ENCODE measurements at places on chromosomes 2 and 18. TPM values are rescaled to one million over a fixed set of nuclear protein-coding genes. Genes with fewer than 3 reads are reported as not detected.
A peak's percentile ranks its signal among the peaks of the same experiment; 100 is the strongest.

Gene ITPRIPL1
- polyA plus RNA-seq, result 0.39 TPM

Gene CCDC74A
- not detected for polyA plus RNA-seq

Gene CACNB4
- 0.44 TPM for polyA plus RNA-seq

Gene LDLRAD4
- 13.5 TPM for polyA plus RNA-seq

Gene MXD1
- 122 TPM for polyA plus RNA-seq

Gene FAHD2B
- 0.39 TPM for polyA plus RNA-seq

Gene LYG2
- not detected for polyA plus RNA-seq

- no peak overlapping the region for H3K4me3 ChIP-seq
- no peak overlapping the region for H3K27ac ChIP-seq
- DNase-seq, result no peak
- no peaks in the 10 kb centered on the region for H3K4me1 ChIP-seq
- H3K36me3 ChIP-seq, result no peaks in the 10 kb centered on the region
- H3K27me3 ChIP-seq, result no peaks in the 10 kb centered on the region
Measured at GRCh38 chr2:83063511-83063910, 1395.6 kb downstream of the SUCLG1 start.

DNA sequence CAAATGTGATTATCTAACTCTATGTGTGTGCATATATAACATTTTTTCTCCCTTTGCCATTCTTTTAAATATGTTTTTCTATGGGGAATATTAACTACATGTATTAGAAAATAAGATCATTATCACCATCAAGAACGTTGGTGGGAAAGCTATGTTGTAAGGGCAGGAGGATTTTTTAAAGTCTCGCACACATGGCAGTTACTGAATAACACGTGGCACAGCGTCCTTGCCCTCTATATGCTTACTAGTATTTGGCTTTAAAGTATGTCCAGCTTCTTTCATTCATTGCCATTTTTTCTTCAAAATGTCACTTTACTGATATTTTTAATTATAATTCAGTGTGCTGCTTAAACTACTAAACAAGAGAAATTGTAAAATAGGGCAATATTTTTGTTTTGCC, 944.3 kb downstream of the SOCS6 start:
- H3K4me1 ChIP-seq, result no peaks in the 10 kb centered on the region
- H3K27me3 ChIP-seq, result no peaks in the 10 kb centered on the region
- H3K4me3 ChIP-seq, result no peak overlapping the region
- no peaks in the 10 kb centered on the region for H3K36me3 ChIP-seq
- DNase-seq, result no peak

GRCh38 chr18:32148185-32148870, 41.5 kb upstream of the MEP1B start:
- no peaks in the 10 kb centered on the region for H3K27me3 ChIP-seq
- no peak for DNase-seq
- H3K27ac ChIP-seq, result no peak overlapping the region
- H3K4me1 ChIP-seq, result no peaks in the 10 kb centered on the region

DNA sequence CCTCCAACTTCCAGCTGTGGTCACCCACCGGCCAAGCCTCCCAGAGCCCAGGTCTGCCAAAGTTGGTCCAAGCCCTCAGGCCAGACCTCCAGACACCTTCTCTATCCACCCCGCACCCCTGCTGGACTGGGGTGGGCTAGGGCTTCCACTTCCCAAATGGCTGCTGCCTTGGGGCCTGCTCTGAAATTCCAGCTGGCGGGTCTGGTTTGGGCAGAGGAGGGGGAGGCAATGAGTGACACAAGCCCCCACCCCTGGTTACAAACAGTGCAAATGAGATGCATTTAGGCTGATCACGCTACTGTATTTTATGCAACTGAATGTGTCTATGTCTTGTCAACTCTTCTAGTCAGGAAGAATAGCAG, 14.6 kb downstream of the POU3F3 start:
- H3K27me3 ChIP-seq, result peaks cover 80% of the 10 kb centered on the region
- no peaks in the 10 kb centered on the region for H3K36me3 ChIP-seq
- no peak overlapping the region for H3K4me3 ChIP-seq
- no peak for DNase-seq
- H3K4me1 ChIP-seq, result peaks cover 15% of the 10 kb centered on the region

DNA sequence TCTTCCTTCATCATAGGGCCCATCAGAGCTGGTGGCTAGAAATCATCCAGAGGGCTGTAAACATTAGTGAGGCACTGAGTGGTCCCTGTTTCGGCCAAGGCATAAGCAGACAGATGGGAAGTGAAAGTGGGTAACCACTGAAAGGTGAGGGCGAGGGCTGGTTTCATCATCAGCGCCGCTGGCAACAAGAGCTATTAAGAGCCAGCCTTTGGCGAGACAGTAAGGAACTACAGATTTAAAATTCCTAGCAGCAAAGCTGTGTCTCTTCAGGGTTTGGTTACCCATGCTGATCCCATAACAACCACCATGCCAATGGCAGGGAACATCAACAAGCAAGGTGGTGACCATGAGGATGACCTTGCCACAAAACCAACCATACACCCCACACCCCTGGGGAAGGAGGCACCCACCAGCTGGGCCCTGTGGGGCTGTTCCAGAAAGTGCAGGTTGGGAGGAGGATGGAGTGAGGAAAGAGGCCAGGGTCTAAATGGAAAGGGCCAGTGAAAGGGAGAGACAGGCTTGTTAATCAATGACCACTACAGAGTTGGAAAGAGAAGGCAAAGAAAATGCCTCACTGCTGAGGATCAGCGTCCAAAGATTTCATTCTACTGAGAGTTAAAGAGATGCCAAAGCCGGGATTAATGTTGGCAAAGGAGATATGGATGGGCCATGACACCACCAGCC, 9.0 kb upstream of the SLC20A1 start:
- no peak overlapping the region for H3K4me3 ChIP-seq
- H3K27me3 ChIP-seq, result no peaks in the 10 kb centered on the region
- no peaks in the 10 kb centered on the region for H3K36me3 ChIP-seq
- H3K27ac ChIP-seq, result no peak overlapping the region
- H3K4me1 ChIP-seq, result peaks cover 48% of the 10 kb centered on the region
- DNase-seq, result peak; percentile 42

DNA sequence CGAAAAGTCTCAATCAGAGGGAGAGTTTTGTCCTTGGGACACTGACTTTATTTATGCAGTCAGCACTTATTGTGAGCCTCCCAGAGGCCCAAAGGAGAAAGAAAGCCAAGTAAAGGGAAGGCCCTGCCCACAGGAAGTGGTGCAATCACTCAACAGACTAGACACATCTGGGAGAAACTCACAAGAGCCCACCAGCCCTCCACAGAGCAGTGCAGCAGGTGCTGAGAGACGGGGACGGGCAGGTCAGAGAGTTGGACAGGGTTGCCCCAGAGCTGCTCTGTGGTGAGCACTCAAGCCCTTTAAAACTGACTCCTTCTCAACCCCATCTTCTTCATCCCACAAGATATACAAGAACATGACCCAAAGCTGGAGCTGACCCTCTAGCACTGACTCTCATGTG, 96.0 kb downstream of the TFCP2L1 start:
- H3K4me3 ChIP-seq, result no peak overlapping the region
- no peaks in the 10 kb centered on the region for H3K36me3 ChIP-seq
- no peak overlapping the region for H3K27ac ChIP-seq
- no peaks in the 10 kb centered on the region for H3K27me3 ChIP-seq

GRCh38 chr2:13652531-13653313, 936.0 kb downstream of the TRIB2 start:
- no peaks in the 10 kb centered on the region for H3K36me3 ChIP-seq
- H3K27ac ChIP-seq, result no peak overlapping the region
- H3K4me1 ChIP-seq, result no peaks in the 10 kb centered on the region

- H3K27me3 ChIP-seq, result no peaks in the 10 kb centered on the region
- H3K27ac ChIP-seq, result no peak overlapping the region
- no peak overlapping the region for H3K4me3 ChIP-seq
- no peaks in the 10 kb centered on the region for H3K36me3 ChIP-seq
- no peak for DNase-seq
- H3K4me1 ChIP-seq, result no peaks in the 10 kb centered on the region
Measured at GRCh38 chr18:77635858-77636257, 386.2 kb downstream of the GALR1 start.

DNA sequence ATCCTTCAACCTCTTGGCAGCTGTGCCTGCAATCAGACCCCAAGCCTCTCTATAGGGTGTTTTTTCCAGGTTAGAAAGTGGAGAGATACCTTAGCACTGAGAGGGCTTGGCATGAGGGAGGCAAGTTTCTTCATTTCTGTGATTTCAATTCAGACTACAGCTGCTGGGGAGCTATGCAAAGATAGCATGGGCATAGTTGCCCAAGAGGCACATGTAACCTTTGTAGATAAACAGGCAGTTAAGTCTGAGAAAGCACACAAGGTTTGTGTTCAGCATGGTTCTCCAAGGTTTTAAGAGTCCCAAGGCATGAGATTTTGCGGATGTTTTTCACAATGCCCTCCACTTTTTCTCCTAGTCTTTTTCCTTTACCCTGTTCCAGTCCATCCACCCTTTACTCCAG, 385.0 kb upstream of the ETAA1 start:
- no peak overlapping the region for H3K4me3 ChIP-seq
- H3K27me3 ChIP-seq, result no peaks in the 10 kb centered on the region
- H3K36me3 ChIP-seq, result no peaks in the 10 kb centered on the region
- no peak overlapping the region for H3K27ac ChIP-seq
- no peaks in the 10 kb centered on the region for H3K4me1 ChIP-seq
- DNase-seq, result no peak
